Progenitor cell of endocrine pancreas (in vitro differentiated cells): ENCODE measurements at places on chromosomes 1 and 21. TPM values are rescaled to one million over a fixed set of nuclear protein-coding genes. Genes with fewer than 3 reads are reported as not detected.
A peak's percentile ranks its signal among the peaks of the same experiment; 100 is the strongest.

DNA sequence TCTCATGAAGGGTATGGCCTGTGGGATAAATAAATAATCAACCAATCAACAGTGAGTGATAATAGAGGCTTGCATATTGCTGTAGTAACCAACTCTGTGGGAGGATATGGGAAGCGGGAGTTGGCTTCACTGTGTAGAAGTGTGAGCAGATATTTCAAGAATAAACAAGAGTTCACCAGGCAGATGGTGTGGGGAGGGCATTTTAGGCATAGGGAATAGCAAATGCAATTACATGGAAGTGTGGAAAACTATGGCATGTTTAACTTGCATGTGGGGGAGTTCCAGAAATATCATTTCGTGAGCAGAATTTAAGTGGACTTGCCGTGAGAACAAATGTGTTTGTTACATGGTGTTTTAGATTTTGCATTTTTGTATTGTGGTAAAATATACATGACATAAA is 95.2 kb downstream of the SPATA46 start:
- no peak for DNase-seq
- H3K4me3 ChIP-seq, result no peak overlapping the region
- H3K27me3 ChIP-seq, result no peaks in the 10 kb centered on the region
- peaks cover 8% of the 10 kb centered on the region for H3K4me1 ChIP-seq
- no peaks in the 10 kb centered on the region for H3K36me3 ChIP-seq

GRCh38 chr1:10616696-10617095 is 141.9 kb downstream of the PEX14 start:
- no peak overlapping the region for H3K4me3 ChIP-seq
- H3K4me1 ChIP-seq, result no peaks in the 10 kb centered on the region
- H3K36me3 ChIP-seq, result peaks cover 1% of the 10 kb centered on the region
- no peaks in the 10 kb centered on the region for H3K27me3 ChIP-seq
- DNase-seq, result no peak

DNA sequence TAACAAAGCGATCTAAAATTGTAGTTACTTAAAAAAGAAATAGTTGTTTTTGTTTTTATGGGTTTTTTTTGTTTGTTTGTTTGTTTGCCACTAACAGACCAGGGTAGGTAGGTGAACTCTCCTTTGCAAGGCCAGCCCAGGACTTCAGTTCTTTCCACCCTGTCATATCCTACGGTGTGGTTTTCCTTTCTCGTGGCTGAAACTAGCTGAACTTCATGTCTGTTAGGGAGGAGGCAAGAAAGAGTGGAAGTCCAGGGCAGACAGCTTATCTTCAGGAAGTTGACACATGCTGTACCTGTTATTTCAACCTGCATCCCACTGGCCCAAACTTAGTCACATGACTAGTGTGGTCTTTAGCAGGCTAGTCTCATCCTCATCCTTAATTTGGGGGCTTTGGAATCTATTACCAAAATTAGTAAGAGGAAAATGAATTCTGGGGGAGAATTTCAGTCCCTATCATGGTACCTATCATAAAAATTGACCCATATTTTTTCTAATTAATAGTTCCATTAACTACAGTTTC is 62.9 kb upstream of the LRRC7 start:
- DNase-seq, result no peak
- H3K27ac ChIP-seq, result no peak overlapping the region
- H3K36me3 ChIP-seq, result no peaks in the 10 kb centered on the region

SLC9C2 gene
- total RNA-seq, result not detected in 2 replicates

DNA sequence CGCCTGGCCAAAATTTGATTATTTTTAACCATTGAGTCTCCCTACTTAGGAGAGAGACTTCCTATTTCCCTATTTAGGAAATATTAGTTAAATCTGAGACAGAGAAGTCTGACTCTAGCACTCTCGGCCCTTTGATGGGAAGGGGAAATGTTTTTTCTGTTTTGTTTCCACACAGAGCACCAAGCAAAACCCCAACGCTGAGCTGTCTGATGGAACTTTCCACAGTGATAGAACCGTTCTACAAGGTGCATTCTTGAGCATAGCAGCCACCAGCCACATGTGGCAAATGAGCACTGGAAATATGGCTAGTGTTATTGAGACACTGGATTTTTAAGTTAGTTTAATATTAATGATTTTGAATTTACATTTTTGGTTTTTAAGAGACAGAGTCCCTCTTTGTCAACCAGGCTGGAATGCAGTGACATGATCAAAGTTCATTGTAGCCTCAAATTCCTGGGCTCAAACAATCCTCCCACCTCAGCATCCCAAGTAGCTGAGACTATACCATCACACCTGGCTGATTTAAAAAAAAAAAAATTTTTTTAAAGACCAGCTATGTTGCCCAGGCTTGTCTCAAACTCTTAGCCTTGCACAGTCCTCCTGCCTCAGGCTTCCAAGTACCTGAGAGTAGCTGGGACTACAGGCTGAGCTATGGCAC is 77.3 kb upstream of the GALNT2 start:
- H3K36me3 ChIP-seq, result no peaks in the 10 kb centered on the region
- no peak overlapping the region for H3K4me3 ChIP-seq

CNKSR1 gene
- 52.0 and 52.1 TPM in 2 replicates for total RNA-seq

- no peak overlapping the region for H3K4me3 ChIP-seq
- no peak overlapping the region for H3K27ac ChIP-seq
- DNase-seq, result no peak
- H3K27me3 ChIP-seq, result peaks cover 28% of the 10 kb centered on the region
- no peaks in the 10 kb centered on the region for H3K36me3 ChIP-seq
Measured at GRCh38 chr1:206558794-206559671, 51.7 kb downstream of the RASSF5 start.

OR2L8 gene
- not detected in 2 replicates for total RNA-seq

DNA sequence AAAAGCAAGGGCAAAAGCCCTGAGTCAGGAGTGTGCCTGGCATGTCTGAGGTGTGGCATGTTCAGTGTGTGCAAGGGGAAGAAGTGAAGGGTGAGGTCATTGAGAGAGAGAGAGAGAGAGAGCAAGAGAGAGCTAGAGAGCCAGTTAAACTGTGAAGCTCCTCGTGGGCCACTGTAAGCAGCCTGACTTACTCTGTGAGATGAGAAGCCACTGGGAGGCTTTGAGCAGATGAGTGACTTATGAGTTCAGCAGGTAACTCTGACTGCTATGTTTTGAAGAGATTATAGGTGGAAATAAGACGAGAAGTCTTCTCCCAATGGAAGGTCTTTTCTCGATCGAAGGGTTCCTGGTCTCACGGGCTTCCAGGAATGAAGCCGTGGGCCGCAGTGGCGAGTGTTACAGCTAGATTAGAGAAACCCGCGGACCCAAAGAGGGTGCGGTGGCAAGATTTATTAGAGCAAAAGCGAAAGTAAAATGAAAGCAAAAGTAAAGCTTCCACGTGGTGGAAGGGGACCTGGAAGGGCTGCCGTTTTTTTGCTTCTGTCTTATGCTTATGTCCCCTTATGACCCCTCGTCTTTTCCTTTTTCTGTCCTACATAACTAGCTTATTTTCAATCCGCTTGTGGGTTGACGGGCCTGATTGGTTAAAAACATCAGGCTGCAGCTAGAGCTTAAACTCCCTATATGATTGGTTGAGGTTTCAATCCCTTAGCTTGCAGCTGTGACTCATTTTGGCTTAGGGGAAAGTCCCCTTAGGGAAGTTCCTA is 323.1 kb upstream of the FAM78B start:
- no peaks in the 10 kb centered on the region for H3K36me3 ChIP-seq
- no peak overlapping the region for H3K4me3 ChIP-seq
- no peak for DNase-seq
- no peaks in the 10 kb centered on the region for H3K27me3 ChIP-seq
- peaks cover 5% of the 10 kb centered on the region for H3K4me1 ChIP-seq
- H3K27ac ChIP-seq, result no peak overlapping the region

- H3K27ac ChIP-seq, result no peak overlapping the region
- no peaks in the 10 kb centered on the region for H3K27me3 ChIP-seq
- H3K4me3 ChIP-seq, result no peak overlapping the region
- H3K36me3 ChIP-seq, result no peaks in the 10 kb centered on the region
Measured at GRCh38 chr1:198933515-198934222, 294.8 kb downstream of the PTPRC start.

- no peaks in the 10 kb centered on the region for H3K36me3 ChIP-seq
- peak; percentile 74 for DNase-seq
- peaks cover 9% of the 10 kb centered on the region for H3K4me1 ChIP-seq
- H3K4me3 ChIP-seq, result no peak overlapping the region
- no peak overlapping the region for H3K27ac ChIP-seq
Measured at GRCh38 chr1:178532392-178532791, 19.5 kb downstream of the TEX35 start.
